ENCODE measurements at places on chromosomes 7 and 10.
A peak's percentile ranks its signal among the peaks of the same experiment; 100 is the strongest.

- DNase-seq = no peak
Observed at GRCh38 chr10:114380060-114380459, 24.2 kb downstream of the AFAP1L2 start.

DNA sequence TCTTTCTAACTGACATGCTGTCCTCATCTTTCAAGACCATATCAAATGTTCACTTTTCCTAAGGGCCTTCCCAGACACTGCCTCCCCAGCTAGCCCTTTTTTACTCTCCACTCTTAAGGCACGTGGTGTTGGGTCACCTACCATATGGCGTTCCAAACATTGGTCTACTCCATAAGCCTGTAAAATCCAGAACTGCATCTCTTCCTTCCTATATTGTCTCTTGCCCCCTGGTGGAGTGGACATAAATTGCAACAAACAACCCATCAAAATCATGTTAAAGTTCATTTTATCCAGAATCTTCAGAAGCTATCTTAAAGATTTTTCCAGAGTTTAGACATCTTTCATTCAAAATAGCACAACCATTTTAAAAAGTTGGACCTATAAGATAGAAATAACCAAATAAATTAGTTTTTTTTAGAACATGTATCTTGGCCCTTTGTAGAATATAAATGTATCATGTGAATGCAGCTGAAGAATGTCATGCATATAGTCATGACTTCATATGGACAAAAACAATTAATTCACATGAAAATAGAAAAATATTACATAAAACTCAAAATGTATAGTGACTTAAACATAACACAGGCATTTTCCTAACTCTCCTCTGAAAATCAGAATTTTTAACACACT lies 180.6 kb upstream of the CHRM2 start:
- DNase-seq = no peak

DNA sequence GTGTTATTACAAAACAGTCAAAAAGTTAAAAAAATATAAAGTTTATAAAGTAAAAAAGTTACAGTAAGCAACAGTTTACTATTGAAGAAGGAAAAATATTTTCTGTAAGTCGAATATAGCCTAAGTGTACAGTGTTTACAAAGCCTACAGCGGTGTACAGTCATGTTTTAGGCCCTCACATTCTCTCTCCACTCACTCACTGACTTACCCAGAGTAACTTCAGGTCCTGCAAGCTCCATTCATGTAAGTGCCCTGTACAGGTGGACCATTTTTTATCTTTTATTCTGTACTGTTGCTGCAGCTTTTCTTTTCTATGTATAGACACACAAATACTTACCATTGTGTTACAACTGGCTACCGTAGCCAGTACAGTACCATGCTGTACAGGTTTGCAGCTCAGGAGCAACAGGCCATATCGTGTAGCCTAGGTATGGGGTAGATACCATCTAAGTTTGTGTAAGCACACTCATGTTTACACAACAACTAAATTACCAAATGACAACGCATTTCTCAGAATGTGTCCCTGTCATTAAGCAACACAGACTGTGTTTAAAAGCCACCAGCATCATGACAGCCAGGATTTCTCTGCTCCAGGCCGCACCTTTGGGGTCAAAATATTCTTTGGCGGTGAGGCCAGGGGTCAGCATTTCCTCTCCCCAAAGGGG lies 67.2 kb downstream of the DLG5 start:
- no peak for DNase-seq

- DNase-seq = no peak
Observed at GRCh38 chr7:76002139-76002538, 7.7 kb upstream of the TMEM120A start.

- DNase-seq = no peak
Observed at GRCh38 chr7:676246-676971, 50.1 kb upstream of the DNAAF5 start.

- no peak for DNase-seq
Observed at GRCh38 chr7:90081621-90082020, 72.6 kb upstream of the STEAP1 start.

DNA sequence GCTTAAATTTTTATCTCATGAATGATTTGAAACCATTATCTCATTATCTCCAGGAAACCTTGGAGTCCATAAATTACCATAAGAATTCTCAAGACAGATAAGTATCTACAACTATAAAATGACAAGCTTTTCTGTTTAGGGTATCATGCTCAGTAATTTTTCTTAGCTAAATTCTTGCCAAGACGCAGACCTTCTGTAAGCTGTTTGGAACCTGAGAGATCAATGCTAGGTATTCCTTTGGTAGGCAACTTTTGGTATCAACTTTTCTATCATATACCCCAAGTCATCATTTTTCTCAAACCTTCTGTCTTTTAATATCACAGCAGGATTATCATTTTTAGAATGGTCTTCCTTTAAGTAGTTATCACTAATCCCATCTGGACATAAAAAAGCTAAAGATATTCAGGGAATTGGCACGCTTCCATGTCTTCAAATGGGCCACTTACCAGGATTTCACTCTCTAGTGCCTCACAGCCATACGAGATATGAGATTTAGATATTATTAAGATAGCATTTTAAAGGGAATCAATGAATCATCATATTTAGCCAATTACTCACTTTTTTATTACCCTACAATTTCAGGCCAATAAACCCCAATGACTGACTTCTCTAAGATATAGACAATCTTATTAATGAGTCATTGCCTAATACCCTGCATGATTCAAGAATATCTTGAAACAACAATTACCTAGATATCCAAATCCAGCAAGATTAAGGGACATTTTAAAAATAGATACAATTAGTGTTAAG lies 544.1 kb downstream of the HTR7 start:
- no peak for DNase-seq

GRCh38 chr7:43276547-43276946 lies 164.1 kb downstream of the HECW1 start:
- DNase-seq = no peak

GRCh38 chr10:127997271-127997670 lies 90.4 kb downstream of the PTPRE start:
- DNase-seq = no peak

GRCh38 chr10:45061982-45062381 lies 61.3 kb downstream of the ZNF22 start:
- no peak for DNase-seq

- DNase-seq = no peak
Observed at GRCh38 chr7:31123726-31124125, 71.6 kb downstream of the ADCYAP1R1 start.

DNA sequence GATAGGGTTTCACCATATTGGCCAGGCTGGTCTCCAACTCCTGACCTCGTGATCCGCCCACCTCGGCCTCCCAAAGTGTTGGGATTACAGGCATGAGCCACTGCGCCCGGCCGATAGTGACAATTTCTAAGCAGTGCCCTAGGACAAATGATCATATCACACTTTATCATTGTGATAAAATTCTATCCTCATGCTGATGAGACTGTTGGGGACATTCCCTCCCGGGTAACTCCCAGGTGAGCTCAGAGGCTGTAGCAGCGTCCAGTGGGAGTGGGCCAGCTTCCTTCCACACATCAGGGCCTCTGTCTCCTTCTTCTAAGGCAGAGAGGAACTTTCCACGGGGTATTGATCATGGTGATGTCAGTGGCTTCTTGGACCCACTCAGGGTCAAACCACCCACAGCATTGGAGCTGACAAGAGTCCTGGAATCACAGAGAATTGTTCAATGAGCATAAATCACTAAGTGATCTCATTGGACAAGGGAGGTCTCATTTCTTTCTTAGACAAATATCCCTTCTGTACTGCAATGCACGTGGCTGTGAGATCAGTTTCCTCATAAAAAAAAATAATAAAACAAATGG lies 256.1 kb downstream of the KLF6 start:
- DNase-seq = no peak

GRCh38 chr10:51617576-51618235 lies 81.7 kb downstream of the CSTF2T start:
- DNase-seq = no peak

GRCh38 chr7:318878-319661 lies 29.1 kb downstream of the FOXL3 start:
- no peak for DNase-seq

DNA sequence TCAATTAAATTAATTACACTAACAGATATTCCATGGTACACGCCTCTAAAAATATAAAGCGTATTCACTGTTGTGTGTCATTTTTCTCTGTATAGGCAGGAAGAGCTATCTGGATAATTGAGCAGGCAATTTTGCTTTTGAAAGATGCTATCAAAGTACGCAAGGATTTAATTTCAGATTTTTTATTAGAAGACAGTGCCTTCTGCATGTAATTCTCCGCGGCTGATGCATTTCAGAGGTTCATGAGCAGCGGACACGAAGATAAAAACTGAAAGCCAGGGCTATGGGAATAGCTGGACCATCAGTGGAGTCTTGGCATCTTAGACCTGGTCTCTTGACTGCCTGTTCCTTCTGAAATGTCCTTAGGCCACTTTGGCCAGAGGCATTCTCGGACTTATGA lies 35.7 kb upstream of the SDK1 start:
- DNase-seq = no peak

- DNase-seq = peak; percentile 43
Observed at GRCh38 chr7:38245409-38245977, 27.9 kb downstream of the TARP start.

GRCh38 chr10:133236401-133237240 lies 1.0 kb upstream of the VENTX start:
- no peak for DNase-seq

DNA sequence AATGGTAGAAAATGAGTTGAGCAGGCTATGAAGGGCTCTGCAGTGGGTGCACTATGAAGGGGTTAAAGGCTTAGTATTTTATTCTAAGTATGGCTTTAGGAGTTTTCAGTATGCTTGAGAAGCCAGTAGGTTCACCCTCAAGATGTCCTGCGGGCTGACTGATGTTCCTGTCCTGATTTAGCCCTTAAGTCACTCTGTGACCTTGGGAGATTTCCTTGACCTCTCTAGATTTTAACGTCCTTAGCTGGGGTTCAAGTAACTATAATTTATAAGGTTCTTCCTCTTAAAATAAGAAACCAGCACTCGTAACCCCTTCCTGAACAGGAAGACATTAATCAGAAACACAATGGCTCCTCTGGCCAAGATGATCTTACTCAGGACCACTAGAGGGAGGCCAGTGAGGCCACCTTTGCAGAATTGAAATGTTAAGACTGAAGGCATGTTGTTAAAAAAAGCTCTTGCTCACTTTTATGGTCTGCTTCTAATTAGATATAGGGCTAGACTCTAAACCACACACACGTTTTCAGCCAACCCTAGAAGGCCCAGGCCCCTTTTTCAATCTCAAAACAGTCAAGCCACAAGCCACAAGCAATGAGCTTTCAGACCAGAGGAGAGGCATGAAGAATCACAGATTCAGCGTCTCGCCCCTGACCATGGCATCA lies 41.9 kb downstream of the CDK1 start:
- no peak for DNase-seq

GRCh38 chr10:29725133-29725720 lies 90.5 kb upstream of the SVIL start:
- no peak for DNase-seq

GRCh38 chr7:82481499-82482097 lies 38.0 kb upstream of the CACNA2D1 start:
- no peak for DNase-seq

DNA sequence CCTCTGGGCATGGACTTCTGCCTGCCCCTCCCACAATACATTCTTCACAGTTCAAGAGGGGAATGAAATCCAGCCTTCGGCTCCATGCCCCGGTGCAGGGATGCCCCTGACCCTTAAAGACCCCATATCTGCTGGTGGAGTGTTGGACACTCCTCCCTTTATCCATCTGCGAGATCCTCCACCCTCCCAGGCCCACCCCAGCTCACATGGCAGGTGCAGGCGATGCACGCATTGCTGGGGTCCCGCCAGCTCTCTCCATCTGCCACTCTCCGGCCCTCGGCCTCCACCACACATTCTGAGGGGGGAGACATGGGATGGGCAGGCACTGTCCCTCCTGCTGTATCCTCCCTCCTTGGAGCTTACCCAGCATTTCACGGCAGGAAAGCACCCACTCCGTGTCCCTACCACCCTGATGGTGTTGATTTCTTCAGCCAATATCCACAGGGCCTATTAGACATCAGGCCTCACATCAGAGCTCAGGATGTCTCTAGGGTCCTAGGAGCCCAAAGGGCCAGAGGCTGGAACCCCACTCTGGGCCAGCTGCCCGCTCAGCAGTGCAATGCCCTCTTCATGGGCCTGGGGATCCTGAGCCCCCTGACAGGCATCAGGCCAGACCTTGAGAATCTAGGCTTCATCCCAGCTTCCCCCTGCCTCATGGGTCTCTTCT lies 18.3 kb downstream of the ATP6V1F start:
- no peak for DNase-seq

DNA sequence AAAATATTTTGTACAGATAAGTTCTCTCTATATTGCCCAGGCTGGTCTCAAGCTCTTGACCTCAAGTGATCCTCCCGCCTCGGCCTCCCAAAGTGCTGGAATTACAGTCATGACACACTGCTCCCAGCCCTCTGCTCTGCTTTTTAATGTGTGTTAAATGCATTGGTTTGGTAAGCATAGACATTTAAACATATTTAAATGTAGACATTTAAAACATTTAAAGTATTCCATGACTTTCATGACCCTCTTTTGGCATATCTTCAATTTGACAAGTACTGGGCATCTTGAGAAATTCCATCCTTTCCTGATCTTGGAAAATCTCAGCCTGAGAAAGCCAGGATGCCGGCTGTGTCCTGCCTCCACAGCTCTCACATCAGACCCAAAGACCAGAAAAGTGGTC lies 5.2 kb upstream of the SAR1A start:
- no peak for DNase-seq

DNA sequence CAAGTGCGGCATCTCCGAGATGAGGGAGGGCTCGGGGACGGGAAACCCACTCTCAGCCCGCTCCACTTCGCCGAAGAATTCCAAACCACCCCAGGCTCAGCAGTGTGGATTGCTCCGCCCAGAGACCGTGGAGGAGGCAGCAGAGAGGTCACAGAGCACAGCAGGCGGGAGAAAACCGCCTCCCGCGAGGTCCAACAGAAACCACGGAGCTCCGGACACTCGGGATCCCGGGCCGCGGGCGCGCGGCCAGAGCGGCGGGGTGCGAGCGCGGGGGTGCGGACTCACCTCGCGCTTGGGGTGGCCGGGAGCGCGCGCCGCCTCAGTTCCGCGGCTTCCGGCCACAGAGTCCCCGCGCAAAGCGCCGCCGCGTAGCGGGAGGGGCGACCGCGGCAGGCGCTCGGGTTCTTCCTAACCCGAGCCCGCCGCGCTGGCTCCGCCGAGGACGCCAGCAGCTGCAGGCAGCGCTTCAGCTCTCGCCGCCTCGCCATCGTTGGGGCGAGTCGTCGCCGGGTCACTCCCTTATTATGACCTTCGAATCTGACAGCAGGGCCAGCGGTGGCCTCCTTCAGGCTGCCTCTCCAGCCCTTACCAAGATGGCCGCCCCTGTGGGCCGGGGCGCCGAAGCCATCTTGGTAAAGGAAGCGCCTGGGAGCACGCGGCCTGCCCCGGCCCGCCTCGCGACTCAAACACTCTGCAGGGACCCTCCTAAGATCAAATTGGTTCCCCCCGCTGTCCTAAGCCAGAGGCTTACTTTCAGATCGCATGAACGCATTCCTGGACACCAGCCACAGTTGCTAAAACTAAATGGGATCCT lies at the start of gene NAPEPLD:
Gene NAPEPLD (minus strand): TSS at position 106 of the 814 bp plus-strand sequence. CDS start 20,323 bp downstream, outside the sequence.
- DNase-seq = peak; percentile 72

- peak; percentile 70 for DNase-seq
Observed at GRCh38 chr7:100372256-100372655, 1.0 kb upstream of the PILRA start.

Measured in CD4-positive, alpha-beta T cell treated with Interferon gamma for 1 hour (primary cell).